Globus pallidus (tissue), 1 donor: ENCODE measurements at places on chromosomes 6 and 20.

GRCh38 chr20:11012975-11013374 is 339.2 kb upstream of the JAG1 start:
- no peak for DNase-seq

GRCh38 chr20:1242530-1242929 is 16.7 kb downstream of the RAD21L1 start:
- DNase-seq, result no peak

DNA sequence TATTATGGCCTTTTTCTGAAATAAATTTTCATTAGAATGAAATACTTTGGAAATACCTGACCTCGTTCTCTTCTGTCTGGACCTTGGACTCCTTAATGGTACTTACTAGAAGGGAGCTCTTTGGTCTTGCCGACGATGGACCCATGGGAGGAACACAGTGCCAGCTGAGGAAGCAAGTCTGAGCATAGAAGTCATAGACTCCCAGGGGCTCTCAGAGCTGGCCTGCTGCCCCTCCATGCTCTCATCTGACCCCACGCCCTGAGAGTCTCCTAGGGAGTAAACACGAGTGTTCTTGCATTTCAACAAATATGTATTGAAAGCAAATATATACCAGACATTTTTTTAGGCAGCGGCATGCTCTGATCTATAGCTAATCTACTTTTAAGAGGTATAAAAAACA is 87.8 kb downstream of the PLEKHG1 start:
- no peak for DNase-seq

DNA sequence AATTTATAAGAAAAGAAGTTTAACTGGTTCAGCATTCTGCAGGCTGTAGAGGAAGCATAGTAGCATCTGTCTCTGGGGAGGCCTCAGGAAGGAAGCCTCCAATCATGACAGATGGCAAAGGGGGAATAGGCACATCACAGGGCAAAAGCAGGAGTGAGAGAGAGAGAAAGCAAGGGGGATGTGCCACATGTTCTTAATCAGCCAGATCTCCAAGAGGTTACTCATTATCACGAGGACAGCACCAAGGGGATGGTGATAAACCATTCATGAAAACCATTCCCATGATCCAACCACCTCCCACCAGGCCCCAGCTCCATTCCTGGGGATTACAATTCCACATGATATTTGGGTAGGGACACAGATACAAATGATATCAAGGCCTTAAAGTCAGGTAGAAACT is 217.5 kb upstream of the TCF21 start:
- no peak for DNase-seq

DNA sequence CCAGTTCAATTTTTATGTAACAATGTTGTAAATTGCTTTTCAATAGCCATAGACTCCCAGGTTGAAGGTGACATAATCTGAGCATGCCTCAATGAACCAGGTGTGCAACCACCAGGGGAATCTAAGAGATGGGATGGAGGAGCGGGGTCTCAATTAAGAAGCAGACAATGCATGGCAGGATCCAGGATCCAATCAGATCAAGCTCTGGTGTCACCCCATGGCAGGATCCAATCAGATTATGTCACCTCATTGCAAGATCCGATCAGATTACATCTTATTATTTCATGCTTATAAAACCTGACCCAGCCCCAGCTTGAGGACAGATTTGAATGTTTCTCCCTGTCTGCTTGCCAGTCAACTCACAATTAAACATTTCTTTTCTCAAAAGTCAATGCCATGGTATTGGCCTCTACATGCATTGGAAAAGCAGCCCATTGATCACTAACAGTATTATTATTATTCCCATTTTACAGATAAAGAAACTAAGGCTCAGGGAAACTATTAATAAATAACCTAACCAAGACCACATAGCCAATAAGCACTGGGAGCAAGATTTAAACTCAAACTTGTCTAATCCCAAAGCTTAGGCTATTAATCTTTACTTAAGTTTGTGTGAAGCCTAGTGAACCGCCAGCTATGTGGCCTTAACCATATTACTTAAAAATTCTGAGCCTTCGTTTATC is 14.3 kb upstream of the SIRT5 start:
- no peak for DNase-seq

GRCh38 chr6:41570259-41570615 is 24.1 kb downstream of the FOXP4 start:
- DNase-seq, result no peak

DNA sequence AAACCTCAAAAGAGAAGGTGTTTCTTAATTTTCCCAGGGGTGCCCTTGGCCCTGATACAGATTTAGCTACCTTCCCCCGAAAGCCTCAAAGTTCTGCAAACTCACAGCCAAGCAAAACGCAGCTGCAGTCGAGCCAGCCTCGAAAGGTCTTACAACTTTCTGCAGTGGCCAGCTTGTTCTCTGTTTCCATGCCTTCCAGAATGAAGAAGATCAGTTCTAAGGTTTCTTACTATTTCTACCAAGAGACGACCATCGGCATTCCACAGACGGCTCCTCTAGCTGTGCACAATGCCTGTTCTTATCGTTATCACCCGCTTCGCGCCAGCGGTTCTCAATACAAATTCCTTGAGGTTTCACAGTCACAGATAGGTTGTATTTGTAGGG is 28.5 kb upstream of the CCR6 start:
- DNase-seq, result no peak

GRCh38 chr20:53570446-53571276 is 23.0 kb downstream of the ZNF217 start:
- DNase-seq, result no peak

- no peak for DNase-seq
Observed at GRCh38 chr20:6693178-6693807, 74.2 kb upstream of the BMP2 start.

GRCh38 chr20:10179574-10180298 is 38.9 kb upstream of the SNAP25 start:
- no peak for DNase-seq

DNA sequence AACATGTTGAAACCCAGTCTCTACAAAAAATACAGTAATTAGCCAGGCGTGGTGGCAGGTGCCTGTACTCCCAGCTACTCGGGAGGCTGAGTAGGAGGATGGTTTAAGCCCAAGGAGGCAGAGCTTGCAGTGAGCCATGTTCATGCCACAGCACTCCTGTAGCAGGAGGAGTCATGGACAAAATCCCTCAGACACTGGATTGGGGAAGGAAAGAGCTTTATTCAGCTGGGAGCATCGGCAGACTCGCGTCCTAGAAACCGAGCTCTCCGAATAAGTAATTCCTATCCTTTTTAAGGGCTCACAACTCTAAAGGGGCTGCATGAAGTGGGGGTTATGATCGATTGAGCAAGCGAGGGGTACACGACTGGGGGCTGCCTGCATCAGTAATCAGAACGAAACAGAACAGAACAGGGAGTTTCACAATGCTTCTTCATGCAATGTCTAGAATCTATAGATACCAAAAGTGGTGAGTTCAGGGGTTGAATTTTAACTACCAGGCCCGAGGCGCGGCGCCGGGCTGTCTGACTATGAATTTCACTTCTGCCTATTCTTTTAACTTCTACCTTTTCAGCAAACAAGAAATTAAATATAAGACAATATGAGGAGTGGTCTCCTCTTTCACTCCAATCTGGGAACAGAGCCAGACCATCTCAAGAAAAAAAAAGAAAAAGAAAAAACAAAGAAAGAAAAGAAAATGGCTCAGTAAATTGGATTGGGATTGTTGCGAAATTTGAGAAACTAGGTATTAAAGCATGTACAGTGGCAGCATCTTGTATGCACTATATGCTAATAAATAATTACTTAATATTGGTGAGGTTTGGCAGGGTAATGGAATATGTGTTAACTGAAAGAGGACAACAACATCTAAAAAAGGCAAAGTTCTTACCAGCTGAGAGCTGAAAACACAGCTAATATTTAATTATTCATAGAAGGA is 23.6 kb downstream of the HMGN4 start:
- DNase-seq, result no peak

- no peak for DNase-seq
Observed at GRCh38 chr20:42974347-42974746, 215.4 kb downstream of the PTPRT start.

GRCh38 chr6:53992522-53992921 is 118.7 kb upstream of the MLIP start:
- DNase-seq, result no peak

DNA sequence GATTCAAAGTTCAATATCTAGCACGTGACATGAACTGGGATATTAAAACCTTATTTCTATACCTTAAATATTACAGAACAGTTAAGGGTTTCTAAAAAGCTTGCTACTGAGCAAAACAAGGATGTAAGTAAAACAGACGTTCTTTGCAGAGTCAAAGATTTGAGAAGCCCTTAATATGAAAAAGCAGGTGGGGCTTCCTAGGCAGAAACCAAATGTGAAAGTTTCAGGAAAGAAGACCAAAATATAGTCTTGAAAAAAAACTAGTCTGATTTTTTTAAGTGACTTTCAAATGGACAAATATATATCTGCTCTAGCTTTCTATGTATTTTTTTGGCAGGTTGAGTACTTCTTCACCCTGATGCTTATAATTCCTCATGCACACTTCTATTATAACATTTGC is 63.2 kb downstream of the TNFRSF21 start:
- no peak for DNase-seq

- DNase-seq, result no peak
Observed at GRCh38 chr6:158262082-158262481, 50.2 kb upstream of the TULP4 start.

- no peak for DNase-seq
Observed at GRCh38 chr6:121314381-121315112, 19.7 kb downstream of the TBC1D32 start.

- DNase-seq, result no peak
Observed at GRCh38 chr6:87772597-87773530, 70.8 kb upstream of the AKIRIN2 start.

DNA sequence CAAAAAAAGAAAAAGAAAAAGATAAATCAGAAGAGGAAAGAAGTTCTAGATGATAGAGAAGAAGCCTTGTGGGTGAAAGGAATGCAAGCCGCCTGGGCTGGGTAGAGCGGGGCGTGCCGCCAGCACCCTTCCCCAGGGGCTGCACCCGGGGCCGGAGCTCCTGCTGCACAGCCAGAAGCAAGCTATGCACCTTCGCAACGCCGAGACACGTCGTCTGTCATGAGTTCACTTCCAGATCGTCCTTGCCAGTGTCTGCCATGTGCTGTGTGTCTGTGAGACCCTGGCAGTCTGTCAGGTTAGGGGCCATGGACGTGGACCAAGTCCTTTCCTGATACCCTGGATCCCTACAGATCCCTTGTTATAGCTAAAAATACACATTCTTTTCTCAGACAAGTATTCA is 25.5 kb upstream of the ADRM1 start:
- no peak for DNase-seq

DNA sequence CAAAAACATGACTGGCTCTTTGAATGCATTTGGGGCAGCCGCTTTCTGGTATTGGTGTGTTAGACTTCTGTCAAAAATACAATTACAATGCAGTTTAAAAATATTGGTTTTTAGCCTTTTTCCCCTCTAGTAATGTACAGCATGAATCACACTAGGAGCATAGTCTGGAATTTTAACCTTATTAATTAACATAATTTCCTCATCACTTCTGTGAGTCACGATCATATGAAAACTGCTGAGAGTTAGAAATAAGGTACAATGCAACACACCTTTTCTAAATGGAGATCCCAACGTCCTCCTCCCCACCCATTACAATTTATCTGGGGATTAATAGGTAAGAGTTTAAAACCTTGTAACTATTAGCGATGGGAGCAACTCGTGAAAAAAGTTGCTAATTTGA is 297.1 kb upstream of the RIMS1 start:
- no peak for DNase-seq

- no peak for DNase-seq
Observed at GRCh38 chr6:71294121-71294523, 5.5 kb downstream of the OGFRL1 start.

DNA sequence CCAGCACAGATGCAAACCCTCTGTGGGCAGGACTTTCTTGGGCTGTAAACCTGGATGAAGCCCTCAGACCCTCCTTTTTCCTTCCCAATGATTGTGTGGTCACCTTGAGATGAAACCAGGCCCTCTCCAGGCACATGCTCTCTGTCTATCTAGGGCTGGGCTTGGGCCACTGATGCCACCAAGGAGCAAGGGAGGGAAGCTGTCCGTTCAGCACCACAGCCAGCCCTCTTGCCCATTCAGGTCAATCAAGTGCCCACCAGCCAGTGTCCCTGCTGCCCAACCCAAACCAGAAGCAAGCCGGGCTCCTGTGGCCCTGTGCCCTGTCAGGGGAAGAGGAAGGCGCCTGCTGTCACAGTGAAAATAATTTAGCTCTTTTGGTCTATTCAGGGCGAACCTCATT is 8.0 kb downstream of the STMN3 start:
- DNase-seq, result no peak

DNA sequence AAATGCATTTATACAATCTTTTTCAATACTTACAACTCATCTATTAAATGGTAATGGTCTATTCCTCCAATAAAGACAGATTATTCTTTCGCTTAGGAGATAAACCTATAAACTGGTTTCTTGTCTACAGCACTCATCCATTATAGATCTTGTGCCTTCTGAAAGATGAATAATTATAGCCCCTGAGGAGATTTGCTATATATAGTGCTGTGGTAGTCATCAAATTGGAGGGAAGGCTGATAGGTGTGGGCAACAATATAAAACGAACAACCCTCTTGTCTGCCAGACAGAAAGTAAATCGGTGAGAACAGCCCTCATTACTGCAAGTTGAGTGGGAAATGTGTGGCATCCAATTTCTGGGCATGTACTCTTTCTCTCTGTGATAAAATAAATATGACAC is 292.5 kb upstream of the CNR1 start:
- no peak for DNase-seq
